Activated CD8-positive, alpha-beta memory T cell treated with anti-CD3 and anti-CD28 coated beads for 48 hours (primary cell): ENCODE measurements at places on chromosomes 7 and 10.

DNA sequence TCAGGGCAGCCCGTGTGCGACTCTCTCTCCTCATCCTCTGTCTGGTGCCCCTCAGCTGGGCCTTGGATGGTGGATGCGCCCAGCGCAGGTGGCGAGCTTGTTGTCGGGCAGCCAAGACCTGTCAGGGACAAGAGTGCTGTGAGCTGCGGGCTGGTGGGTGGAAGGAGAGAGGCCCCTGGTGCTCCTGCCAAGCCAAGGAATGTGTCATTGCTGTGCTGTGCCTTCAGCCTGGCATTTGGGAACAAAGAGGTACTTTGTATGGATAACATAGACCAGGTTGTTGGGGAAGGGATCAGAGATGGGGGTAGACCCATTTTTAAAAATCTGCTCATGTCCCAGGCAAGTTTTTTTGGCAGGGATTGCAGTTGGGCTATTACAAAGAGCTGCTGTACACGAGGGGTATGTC, 120.9 kb downstream of the PKD1L1 start:
- no peak for DNase-seq

DNA sequence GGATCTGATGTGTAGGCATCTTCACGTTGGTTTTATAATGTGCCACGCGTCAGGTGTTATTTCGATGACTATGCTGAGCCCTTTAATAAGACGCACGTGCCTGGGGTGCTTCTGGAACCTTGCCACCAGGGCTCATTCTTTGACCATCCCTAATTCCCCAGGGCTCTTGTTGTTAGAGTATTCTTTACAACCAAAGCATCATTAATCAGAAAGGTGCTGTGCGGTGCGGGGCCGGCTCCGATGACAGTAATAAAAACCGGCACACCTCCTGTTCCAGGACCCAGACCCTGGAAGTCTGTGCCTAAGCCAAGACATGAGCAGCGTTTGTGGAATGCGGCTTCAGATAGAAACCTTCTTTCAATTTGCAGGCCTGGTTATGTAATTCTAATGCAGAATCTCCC, 58.4 kb downstream of the MGMT start:
- DNase-seq, result no peak

DNA sequence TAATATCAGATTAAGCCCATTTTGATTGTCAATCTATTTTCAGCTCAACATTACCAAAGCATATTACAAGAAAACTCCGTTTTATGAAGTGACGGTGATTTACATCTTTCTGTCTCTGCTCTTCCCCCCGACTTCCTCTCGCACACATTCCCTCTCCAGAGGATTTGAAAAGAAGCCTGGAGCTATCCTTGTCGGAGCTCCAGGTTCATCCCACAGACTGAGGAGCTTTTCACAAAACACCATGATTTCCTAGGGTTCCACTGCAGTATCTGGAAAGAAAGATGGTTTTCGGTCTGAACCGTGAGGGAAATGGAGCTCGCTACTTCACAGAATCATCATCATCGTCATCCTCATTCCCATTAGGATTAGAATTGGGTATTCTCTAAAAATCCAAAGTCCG, 655.5 kb upstream of the MGMT start:
- no peak for DNase-seq

- no peak for DNase-seq
Observed at GRCh38 chr7:17033245-17033644, 151.5 kb upstream of the AGR3 start.

DNA sequence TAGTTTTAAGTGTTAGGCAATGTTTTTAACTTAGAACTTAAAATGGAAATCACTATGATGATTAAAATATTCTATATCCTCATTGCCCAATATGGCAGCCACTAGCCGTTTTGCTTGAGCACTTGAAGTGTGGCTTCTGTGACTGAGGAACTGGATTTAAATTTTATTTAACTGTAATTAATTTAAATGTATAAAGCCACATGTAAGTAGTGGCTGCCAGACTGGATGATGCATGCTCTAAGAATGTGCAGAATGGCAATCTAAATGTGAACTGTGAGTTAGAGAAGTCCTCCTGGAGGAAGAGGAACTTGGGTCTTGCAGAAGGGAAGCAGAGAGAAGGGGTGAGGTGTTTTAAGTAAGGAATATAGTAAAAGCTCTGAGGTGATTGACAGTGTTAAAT, 451.4 kb downstream of the SUGCT start:
- no peak for DNase-seq

DNA sequence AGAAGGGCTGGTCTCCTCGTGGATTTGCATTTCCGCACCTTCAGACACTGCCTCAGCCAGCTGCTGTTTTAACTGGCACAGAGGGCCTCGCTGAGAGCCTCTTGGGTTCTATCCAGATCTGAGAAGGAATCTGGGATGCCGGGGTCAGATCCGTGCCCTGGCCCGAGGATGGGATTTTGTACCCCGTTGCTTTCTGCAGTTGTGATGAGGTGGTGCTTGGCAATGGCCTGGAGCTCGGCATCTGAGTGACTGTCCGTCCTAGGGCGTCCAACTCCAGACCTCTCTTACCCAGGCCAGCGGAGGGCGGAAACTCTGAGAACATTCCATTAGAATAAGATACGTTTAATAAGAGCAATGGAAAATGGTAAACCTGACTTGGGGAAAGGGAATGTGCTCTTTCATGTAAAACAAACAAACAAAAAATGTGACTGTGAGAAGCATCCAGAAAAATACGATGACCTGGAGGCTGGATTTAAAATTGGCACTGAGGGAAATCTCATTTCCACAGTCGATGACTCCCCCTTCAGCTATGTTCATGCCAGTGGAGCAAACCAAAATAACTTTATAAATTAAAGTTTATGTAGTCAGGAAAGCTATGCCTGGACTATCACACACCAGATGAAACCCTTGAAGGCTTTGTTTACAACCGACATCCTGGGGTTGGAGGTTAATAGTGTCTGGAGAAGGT, 39.6 kb downstream of the GRK5 start:
- DNase-seq, result no peak

GRCh38 chr7:82559193-82559805, 115.7 kb upstream of the CACNA2D1 start:
- DNase-seq, result no peak

DNA sequence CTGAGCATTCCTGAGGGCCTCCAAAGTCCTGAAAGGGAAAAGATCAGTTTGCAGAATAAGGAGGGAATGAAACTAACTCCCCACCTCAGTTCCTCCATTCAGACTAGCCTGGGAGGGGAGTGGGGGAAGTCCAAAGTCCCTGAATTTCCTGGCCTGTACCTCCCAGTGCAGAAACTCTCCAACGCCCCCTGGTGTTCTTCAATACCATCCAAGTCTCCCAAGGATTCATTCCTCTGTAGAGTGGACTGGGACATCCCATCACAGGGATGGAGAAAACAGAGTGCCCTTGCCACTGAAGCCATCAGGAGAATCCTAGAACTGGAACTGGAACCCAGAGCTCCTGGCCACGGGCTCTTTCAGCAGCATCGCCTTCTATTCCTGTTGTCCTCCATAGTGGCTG, 1.6 kb upstream of the COL13A1 start:
- no peak for DNase-seq

- no peak for DNase-seq
Observed at GRCh38 chr10:110067960-110068770, 60.4 kb downstream of the ADD3 start.

DNA sequence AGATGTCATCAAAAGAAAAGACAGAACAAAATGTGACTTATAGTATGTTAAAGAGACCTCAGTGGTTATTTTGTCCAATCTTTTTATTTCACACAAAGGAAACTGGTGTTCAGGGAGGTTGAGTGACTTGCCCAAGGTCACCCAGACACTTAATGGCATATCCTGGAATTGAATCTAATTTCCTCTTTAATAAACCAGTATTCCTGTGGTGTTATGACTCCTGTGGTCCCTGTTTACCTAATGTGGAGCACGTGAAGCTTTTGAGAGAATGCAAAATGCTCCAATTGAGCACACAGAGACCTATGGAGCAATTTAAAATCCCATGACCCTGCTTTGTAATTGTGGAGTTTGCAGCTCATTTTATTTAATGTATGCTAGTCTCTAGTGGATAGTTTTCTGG, 251.9 kb downstream of the REEP3 start:
- no peak for DNase-seq

DNA sequence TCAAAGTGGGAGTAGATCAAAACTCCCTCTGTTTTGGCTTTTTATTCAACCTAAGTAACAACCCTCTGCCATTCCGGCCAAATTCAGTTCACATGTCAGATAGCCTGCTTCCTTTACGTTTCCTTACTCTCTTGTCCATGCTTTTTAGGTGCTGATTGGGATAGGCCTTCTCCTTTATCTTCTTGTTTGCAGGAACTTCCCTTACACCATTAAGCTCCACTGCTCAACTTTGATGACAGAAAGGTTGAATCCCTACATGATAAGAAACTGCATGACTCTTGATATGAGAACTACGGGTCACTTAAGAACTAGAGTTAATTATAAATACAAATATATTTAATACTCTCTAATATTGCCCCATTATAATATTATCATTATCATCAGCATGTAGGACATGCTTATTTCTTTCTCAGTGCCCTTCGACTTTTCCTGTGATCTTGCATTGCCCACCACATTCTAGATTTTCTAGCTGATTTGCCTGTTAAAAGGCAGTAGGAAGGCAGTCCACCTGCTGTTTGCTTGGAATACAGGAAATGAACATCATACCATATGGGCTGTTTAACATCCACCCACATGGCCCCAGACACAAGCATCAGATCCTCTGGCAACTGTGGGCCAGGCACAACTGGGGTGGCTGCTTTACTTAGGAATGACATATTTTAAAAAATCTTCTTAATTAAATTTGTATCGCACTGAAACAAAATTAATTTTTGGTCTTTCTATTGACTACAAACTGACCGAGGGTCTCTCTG, 59.7 kb upstream of the CCDC6 start:
- DNase-seq, result no peak

DNA sequence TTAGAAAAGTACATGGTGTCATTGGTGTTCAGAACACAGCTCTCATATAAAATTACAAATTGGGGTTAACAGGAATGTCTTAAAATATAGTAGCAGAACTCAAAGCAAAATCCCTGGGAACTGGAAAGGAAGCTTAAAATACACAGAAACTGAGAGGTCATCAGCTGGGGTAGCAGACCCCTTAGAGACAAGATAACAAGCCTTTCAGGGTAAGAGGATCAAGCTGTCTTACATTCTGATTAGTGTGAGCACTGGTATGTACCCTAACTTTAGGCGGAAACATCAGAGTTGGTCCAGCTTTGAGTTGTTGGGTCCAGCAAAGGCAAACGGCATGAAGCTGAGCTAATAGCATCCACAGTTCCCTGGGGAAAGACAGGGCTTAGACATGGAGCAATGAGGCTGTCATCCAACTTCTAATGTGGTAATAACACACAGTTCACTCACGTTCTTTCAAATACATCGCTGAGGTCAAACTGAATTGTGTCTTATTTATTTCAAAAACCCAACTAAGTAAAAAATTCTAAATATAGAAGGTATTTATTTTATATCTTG, 32.6 kb downstream of the ARHGAP21 start:
- DNase-seq, result no peak

DNA sequence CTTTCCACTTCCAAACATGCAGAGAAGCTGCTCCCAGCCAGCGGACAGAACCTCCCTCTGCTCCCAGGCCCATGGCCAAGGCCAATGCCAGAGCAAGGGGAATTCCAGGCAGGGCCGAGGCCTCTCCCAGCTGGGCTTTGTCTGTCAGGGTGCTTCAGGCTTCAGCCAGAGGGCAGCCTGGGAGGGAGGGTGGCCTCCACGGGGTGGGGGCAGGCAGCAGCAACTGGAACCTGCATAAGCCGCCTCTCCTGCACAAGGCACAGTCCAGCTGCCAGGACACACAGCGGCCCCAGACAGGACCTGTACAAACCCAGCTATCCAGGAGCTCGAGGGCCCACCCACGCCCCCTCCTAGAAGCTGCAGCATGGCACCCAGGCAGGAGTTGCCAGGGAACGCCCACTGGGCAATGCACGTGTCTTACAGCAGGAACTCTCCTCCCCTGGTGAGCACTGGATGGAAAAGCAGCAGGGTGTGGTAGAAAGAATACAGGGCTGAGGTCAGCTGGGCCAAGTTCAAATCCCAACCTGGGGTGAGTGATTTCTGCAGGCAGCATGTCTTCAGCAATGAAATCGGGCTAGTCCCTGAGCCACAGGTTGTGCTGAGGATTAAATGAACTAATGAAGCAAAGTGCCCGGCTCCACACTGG, 7.6 kb downstream of the FAM53B start:
- no peak for DNase-seq

DNA sequence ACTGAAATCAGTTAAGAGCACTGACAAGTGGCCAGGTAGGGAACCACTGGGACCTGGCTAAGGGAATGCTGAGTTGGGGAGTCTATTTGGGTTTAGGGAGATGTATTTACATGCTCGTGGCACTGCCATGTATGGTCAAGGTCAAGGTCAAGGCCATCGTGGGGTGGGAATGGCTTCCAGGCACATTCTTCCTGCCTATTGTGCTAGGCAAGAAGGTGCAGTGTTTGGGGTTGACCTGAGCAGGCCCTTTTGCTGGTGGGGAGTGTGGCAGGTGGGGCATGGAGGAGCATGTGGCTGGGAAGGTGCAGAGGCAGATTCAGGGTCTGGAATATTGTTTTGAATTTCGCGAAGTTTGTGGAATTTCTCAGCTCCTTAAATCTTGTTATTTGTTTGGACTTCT, 17.8 kb downstream of the FAM241B start:
- no peak for DNase-seq

DNA sequence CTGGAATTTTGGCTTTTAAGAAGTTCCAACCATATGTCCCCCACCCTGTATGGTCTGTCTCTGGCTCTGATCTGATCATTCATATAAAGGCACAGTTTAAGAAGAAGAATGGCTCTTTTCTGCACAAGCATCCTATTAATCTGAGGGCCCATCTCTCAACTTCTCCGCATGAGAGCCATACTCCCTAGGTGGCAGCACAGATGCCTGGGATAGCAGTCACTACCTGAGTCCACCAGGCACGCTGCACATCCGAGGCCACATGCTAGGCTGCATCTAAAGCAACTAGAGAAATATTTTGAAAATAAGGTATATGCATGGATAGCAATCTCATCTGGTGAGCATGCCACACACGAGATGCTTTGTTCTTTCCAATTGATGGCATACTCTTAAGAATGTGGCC, 565.5 kb downstream of the PARD3 start:
- no peak for DNase-seq

DNA sequence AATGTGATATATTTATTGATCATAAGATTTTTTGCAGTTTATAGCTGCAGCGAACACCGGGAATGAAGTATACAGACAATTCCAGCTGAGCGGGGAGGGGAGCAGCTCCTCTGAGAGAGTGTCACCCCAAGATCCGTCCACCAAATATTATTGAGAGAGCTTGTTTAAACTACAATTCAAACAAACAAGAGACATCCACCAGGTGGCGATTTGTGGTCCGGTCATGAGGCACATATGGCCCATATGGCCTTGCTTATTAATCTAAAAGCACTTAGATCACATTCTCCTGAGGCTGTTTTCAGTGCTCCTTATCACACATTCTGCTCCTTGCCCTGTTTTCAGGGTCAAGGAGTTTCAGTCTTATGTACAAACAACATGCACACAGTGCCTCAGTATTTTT, 83.1 kb downstream of the THSD7A start:
- DNase-seq, result no peak

DNA sequence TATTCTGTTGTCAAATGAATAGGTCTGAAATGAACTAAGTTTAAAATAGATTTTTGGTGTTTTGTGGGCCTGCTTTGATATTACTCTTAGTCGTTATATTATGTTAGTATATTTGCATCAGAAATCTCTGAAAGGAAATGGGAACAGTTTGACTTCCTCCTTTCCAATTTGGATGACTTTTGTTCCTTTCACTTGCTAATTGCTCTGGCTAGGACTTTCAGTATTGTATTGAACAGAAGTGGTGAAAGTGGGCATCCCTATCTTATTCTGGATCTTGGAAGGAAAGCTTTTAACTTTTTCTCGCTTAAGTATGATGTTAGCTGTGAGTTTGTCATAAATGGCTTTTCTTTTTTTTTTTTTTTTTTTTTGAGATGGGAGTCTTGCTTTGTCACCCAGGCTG, 273.6 kb upstream of the DKK1 start:
- DNase-seq, result no peak
